Aorta (tissue), 5 donors: ENCODE measurements at places on chromosomes 6 and 20. TPM values are rescaled to one million over a fixed set of nuclear protein-coding genes. Genes with fewer than 3 reads are reported as not detected.

SLC26A8 gene
- 0.26 TPM for total RNA-seq

- H3K27me3 ChIP-seq = no peaks in the 10 kb centered on the region
- DNase-seq = no peak
- no peak overlapping the region for H3K27ac ChIP-seq
- no peak overlapping the region for H3K4me3 ChIP-seq
- H3K4me1 ChIP-seq = no peaks in the 10 kb centered on the region
Observed at GRCh38 chr6:140003217-140003616, 628.8 kb upstream of the CITED2 start.

SAPCD1 gene
- 0.68 TPM for total RNA-seq

GRCh38 chr6:46628976-46629375 is 23.6 kb downstream of the CYP39A1 start:
- no peak overlapping the region for H3K27ac ChIP-seq
- H3K27me3 ChIP-seq = no peaks in the 10 kb centered on the region
- H3K4me1 ChIP-seq = no peaks in the 10 kb centered on the region
- no peaks in the 10 kb centered on the region for H3K36me3 ChIP-seq

SLC35D3 gene
- not detected for total RNA-seq

DNA sequence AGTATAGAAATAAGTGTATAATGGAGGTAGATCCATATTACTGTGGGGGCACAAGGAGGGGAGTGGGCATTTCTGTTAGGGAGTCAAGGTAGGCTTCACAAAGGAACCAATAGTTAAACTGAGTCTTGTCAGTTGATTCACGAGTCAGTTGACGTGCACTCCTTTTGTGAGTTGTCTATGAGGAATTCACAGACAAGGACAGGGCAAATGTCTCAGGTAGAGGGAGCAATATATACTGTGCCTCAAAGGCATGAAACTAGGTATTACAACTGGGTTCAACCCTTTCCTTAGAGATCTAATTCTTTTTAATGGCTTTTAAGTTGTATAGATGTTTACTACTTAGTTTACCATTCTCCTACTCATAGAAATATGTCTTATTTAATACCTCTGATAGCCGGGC is 11.0 kb downstream of the TMEM14C start:
- no peak overlapping the region for H3K4me3 ChIP-seq
- H3K36me3 ChIP-seq = no peaks in the 10 kb centered on the region
- no peaks in the 10 kb centered on the region for H3K4me1 ChIP-seq
- DNase-seq = no peak
- no peak overlapping the region for H3K27ac ChIP-seq
- no peaks in the 10 kb centered on the region for H3K27me3 ChIP-seq

- H3K4me3 ChIP-seq = no peak overlapping the region
- H3K4me1 ChIP-seq = peaks cover 1% of the 10 kb centered on the region
- no peak for DNase-seq
- H3K27me3 ChIP-seq = no peaks in the 10 kb centered on the region
Observed at GRCh38 chr6:121848523-121849255, 413.2 kb downstream of the GJA1 start.

DNA sequence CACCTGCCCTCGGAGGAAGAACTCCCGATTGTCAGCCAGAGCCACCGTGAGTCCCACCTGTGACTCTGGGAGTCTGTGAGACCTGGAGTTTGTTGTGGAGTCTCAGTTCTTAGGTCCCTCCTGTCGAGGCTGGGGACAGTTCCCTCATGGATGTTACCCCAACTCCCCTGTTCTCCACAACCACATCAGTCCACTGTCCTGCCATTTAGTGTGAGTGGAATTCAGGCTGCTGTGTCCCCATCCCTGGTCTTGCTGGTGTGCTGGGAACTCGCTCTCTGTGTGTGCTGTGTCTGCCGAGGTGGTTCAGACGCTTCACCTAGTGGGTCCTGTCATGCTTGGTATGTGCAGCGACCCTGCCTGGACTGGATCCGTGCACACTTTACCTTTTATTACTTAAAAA is 163.2 kb downstream of the DTNBP1 start:
- H3K4me1 ChIP-seq = no peaks in the 10 kb centered on the region
- DNase-seq = no peak
- no peaks in the 10 kb centered on the region for H3K36me3 ChIP-seq
- no peak overlapping the region for H3K4me3 ChIP-seq
- no peaks in the 10 kb centered on the region for H3K27me3 ChIP-seq

RUNX2 gene
- total RNA-seq = 5.4 TPM

C6orf163 gene
- 4.2 TPM for total RNA-seq

- no peaks in the 10 kb centered on the region for H3K36me3 ChIP-seq
- DNase-seq = no peak
- no peaks in the 10 kb centered on the region for H3K27me3 ChIP-seq
- no peak overlapping the region for H3K4me3 ChIP-seq
Observed at GRCh38 chr20:3101737-3102574, 17.4 kb upstream of the AVP start.
